ENCODE measurements at places on chromosomes 1 and 21.

DNA sequence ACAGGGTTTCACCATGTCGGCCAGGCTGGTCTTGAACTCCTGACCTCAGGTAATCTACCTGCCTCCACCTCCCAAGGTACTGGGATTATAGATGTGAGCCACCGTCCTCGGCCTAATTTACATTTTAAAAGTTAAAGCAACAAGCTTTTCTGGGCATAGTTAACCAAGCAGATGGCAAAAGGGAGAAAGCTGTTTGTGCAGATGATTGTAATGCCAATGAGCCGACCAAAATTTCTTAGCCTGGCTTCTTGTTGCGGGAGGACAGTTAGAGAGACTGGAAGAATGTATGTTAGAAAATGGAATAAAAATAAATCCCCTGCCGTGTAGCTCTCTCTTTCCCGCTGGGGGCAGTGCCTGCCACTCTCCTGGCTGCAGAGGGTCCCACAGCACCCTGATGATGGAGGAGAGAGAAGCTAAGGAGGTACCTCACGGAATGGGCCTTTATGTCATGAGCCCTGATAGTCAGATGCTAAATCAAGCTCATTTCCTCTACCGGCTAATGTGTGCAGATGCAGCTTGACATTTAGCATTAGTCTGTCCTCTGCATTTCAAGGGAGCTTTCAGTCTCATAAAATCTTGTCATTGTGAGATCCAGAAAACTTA, 87.2 kb downstream of the HHAT start:
- no peak for DNase-seq

- DNase-seq: no peak
These were observed 28.9 kb upstream of the EPB41 start for GRCh38 chr1:28885472-28885877.

- DNase-seq: peak; percentile 46
These were observed 36.6 kb upstream of the CNIH3 start for GRCh38 chr1:224579526-224579925.

DNA sequence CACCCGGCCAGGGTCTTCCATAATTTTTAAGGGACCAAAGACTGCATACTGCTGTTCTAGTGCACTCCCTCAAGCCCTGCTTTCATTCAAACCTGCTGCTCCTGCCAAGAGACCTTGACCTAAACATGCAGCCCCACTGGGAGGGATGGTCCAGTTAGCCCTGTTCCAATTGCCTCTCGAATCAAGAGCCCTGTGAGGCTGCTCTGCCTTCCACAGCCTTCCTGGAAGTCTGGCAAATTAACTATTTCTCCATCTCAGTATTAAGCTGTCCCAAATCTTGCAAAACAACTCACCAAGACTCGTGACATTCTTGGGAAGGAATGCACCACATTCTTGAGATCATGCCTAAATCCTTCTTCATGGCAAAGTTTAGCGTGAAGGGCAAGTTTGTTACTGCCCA, 231.3 kb downstream of the C1orf94 start:
- peak; percentile 38 for DNase-seq

DNA sequence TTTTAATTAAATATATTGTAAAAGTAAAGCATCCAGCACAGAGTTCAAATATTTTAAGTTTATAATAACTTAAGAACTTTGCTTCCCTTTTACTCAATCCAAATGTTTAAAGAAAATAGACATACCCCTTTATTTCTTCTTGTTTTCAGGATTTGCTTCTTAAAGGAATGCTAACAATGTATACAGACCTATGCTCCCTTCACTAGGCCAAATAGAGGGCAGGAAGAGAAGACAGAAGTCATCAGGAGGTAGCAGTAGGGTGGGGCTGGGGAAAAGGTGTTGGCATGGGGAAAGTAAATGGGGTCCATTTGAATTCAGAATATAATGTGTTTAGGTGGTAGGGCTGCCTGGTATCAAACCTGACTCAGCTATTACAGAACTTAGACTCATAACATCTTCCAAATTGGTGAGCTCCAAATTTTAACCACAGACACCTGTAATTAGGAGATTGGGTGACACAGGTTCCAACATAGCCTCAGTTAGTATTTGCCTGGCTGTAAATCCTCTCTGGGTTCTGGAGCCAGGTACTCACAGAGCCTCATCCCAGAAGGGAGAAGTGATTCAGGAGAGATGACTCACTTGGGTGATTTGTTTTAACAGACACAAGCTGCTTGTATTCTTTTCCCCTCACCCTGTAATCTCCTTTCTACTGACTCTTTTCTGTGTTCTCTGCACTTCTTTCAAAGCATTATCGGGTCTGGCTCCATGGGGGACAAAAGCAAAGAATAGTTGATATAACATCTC, 60.1 kb upstream of the DUSP10 start:
- peak; percentile 71 for DNase-seq

GRCh38 chr1:241813768-241814320, 34.2 kb upstream of the EXO1 start:
- no peak for DNase-seq

DNA sequence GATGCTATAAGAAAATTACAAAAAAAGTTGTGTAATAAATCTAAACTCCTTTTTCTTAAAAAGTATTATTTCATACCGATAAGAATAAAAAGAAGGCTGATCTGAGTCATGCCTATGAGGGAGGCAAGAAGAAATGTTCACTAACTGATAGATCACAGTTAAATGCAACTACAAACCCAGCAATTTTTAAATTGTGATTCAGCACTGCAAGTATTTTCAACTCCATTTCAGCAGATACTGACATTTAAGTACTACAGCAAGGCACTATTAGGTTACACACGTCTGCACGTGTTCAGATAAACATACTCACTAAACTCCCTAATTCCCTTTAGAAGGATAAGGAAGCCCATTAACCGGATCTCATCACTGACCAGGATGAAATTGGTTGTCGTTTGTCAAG, 213.3 kb upstream of the ZRANB2 start:
- peak; percentile 57 for DNase-seq

DNA sequence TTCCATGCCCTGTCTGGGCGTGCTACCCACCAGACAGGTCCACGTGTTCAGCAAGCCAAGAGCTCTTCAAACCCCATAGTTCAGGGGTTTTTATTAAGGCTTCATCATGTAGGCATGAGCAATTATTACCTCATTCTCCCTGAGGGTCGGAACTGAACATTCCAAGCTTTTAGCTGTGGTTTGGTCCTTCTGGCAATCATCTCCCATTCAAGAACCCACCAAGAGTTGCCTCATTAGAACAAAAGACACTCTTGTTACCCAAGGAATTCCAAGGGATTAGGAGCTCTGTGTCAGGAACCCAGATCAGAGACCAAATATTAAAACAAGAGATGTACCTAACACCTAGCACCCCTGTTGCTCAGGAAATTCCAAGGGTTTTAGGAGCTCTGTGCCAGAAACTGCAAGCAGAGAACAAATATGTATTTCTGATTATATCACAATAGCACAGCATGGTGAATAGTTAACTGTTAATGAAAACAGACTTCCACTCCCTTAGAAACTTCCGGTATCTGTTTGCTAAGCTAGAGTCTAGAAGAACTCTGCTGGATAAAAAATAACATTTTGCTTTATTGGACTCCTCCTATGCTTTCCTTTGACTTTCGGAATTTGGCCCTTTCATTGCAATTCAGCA, 201.2 kb upstream of the L1TD1 start:
- peak; percentile 17 for DNase-seq

- no peak for DNase-seq
These were observed 11.4 kb upstream of the CFAP126 start for GRCh38 chr1:161379071-161379470.

DNA sequence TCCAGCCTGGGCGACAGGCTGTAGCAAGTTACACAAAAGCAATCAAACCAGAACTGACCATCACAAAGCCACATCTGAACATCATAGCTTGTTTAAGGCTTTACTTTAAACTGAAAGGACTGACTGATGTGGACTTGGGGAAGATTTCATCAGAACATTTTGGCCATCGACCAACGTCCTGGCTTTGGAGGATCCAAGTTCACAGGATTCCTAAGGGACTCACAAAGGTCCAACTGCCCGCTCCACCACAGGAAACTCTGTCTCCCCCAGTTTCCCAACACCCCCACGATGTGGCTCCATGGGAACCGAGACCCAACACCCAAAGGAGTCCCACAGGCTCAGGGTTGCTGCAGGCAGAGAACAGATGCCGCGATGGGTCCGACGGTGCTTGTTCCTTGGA, 9.3 kb downstream of the SSU72 start:
- peak; percentile 14 for DNase-seq

DNA sequence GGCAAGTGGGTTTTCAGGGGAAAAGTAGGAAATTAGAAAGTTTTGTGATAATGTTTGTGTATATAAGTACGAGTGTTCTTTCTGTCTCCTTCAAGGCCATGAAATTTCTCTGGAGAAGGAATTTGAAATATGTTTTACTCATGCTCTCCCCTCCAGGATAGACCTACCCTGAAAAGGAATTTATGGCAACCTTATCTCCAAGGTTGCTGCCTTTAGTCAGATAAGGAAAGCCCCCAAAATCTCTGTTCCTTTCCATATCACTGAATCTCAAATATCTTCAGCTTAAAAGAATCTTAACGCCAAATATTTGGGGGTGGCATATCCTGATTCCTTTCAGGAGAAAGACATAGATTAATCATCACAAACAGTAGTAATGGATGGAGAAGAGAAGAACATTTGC, 499 bp upstream of the C4BPB start:
- peak; percentile 30 for DNase-seq

DNA sequence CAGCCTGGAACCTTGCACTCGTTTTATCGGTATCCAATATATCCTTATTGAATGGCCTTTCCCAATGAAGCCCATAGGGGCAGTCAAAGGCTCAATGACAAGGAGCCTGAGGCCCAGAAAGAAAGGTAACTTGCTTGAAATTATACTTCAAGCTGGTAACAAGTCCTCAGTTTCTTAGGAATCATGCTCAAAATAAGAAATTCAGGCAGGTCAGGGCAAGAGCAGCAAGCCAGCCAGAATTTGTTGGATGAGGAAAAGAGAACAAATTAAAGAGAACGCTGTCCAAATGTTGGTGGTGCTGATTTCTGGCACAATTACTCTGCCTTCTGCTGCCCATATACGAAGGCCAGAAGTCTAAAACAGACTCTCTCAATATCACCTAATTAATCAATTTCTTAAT, 77.6 kb downstream of the DDX20 start:
- DNase-seq: no peak

DNA sequence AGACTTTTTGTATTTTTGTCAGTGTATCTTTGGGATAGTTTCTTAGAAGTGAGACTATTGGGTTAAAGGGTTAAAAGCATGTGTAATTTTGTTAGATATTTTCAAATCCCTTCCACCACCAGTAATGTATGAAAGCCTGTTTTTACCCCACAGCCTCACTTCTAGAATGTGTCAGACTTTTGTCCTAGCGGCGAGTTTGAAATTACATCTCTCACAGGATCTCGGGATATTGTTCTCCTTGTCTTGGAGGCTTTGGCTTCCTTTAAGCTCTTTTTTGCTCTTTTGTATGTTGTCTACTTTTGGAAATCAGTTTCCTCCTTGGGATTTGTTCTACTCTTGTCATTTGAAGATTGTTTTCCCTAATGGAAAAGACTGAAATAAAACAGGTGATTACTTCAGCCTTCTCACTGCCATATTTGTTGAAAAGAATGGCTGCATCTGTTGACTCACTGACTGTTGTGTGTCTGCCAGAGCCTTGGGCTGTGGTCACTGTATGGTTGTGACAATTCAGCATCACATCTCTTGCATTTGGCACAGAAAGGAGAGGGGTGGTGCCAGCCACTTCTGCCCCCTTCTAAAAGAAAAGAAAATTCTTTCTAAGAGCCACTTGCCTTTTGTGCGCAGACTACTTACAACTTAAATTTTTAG, 22.6 kb downstream of the ST3GAL3 start:
- no peak for DNase-seq

DNA sequence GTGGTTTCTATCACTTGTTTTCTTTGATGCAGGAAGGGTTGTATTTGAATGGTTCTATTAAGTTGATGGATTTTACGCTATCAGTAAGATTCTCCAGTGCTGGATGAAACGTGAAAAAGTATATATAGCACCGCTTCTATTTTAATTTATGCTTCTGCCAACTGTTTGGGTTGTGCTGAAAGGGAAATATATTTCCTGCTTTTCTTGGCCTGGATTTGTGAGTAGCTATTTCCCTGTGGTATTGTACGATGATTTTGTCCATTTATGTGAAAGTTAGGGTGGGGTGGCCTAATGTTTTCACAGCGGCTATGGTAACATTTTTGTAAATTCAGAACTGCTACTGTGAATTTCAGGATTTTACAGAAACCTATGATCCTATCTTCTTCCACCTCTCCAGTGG, 322 bp downstream of the C1orf162 start:
- no peak for DNase-seq

DNA sequence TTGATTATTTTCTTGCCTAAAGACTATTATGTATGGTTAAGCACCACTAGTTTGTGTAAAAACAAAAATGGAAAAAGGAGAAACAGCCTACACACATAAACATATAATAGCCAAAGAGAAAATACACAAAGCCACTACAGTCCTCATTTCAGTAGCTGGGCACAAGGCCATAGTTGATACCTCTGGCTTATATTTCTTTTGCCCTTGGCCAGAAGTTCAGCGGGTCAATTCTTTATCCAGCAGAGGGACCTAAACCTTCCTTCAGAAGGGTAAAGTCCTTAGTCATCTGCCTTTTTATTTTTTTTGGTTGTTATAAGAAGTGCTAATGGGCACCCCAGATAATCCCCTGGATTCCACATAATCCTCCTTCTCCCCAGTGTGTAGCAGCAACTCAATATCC, 134.1 kb downstream of the PIGK start:
- no peak for DNase-seq

DNA sequence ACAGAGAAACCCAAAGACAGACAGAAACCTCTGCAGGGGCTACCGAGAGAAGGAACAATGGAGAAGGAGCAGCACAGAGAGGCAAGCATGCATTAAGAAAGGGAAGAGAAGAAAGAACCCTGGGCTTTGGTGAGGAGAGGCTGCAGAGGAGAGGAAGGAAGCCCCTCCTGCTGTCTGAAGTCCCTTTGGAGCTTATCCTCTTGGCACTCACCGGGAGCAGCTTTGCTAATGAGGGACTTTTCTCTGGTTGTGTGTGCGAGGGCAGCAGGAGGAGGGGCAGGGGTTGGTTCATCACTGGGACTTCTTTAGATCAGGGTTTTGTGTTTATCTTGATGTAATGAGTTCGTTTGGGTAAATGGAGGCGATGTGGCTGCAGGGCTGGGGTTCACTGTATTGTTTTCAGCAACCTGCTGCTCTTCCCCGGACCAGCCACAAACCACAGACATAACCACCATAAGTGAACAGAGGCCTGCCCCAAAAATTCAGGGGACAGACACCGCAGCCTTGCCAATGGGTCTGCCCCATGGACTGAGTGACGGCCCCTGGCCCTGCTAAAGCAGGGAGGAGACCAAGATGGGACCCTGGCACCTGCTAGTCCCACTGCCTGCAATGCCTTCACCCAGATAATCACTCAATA, 100.6 kb downstream of the KCND3 start:
- DNase-seq: no peak

DNA sequence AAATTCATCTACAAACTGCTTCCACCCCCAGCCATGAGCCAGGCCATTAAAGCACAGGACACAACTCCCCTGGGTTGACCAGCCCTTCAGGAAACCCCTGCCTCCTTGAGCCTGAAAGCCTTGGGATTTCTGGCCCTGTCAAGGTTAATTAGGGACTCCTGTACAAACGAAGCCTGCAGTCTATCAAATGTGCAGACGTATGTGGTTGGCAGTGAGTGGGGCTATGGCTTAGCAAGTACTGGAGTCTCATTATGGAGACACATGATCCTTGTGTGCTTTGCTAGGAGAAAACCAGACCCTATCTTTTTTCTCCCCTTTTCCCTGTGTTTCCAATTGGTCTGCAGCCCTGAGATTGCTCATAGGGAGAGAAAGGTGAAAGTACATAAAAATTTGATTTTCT, 588.3 kb upstream of the USP24 start:
- DNase-seq: no peak

GRCh38 chr1:50426108-50426700, 3.0 kb upstream of the DMRTA2 start:
- DNase-seq: no peak
